ENCODE measurements at places on chromosomes 6 and 20. TPM values are rescaled to one million over a fixed set of nuclear protein-coding genes. Genes with fewer than 3 reads are reported as not detected.
A peak's percentile ranks its signal among the peaks of the same experiment; 100 is the strongest.

The SFTA2 gene
- polyA plus RNA-seq, result not detected

The SLC22A7 gene
- polyA plus RNA-seq, result not detected

The C4A gene
- 1.5 TPM for polyA plus RNA-seq

The MYBL2 gene
- polyA plus RNA-seq, result 60.5 TPM

The ZCCHC3 gene
- polyA plus RNA-seq, result 7.1 TPM

The EDEM2 gene
- 25.0 TPM for polyA plus RNA-seq

The LTA gene
- not detected for polyA plus RNA-seq

GRCh38 chr6:125944434-125944816 is 12.1 kb upstream of the HINT3 start:
- peak; percentile 44 for DNase-seq

DNA sequence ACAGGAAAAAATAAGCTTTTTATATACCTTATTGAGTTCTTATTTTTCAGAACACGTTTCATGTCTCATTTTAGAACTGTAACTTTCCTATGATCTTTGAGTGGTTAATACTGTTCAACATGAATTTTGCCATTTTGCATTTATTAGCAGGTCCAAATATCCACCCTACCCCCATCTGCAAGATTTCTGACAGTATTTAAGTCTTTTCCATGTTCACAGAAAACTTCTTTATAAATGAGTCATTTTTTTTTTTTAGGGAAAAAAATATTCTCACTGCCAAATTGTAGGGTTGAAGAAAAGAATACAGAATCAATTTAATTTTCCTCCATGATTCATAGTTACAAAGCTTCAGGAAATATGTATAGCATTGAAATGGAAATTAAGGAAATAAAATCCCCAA is 101.8 kb downstream of the COL21A1 start:
- DNase-seq, result no peak

GRCh38 chr6:43893073-43893472 is 123.1 kb downstream of the VEGFA start:
- no peak for DNase-seq

GRCh38 chr20:8721098-8721497 is 347.8 kb upstream of the PLCB4 start:
- DNase-seq, result no peak

GRCh38 chr6:39962831-39963230 is 28.6 kb upstream of the MOCS1 start:
- DNase-seq, result no peak

- DNase-seq, result no peak
These were observed 80.7 kb upstream of the CD83 start for GRCh38 chr6:14036911-14037310.

DNA sequence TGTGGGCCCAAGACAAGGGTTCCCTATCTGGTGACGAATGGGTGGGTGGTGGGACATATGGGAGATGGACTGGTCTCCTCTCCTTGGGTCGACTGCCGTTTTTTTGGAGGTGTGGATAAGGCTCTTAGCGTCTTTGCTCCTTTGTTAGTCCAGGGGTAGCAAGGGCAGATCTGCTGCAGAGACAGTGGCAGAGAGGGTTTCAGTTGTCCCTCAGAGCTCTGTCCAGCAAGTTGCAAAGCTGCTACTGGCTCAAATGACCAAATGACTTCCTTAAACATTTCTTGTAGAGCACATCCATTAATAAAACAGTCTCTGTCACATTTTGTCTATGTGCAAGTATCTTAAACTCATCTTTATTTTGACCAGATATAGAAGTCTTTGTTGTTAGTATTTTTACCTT is 508.0 kb upstream of the ADGRB3 start:
- DNase-seq, result no peak

Data from foreskin keratinocyte (primary cell).